Astrocyte (in vitro differentiated cells and primary cell): ENCODE measurements at places on chromosomes 16 and 17. TPM values are rescaled to one million over a fixed set of nuclear protein-coding genes. Genes with fewer than 3 reads are reported as not detected.
A peak's percentile ranks its signal among the peaks of the same experiment; 100 is the strongest.

DECR2 gene
- 13.4 and 17.4 TPM in 2 replicates for total RNA-seq

PARN gene
- total RNA-seq: 26.1 TPM in 2 replicates

KLHL10 gene
- total RNA-seq: not detected in 2 replicates

GGT6 gene
- not detected in 2 replicates for total RNA-seq

DNA sequence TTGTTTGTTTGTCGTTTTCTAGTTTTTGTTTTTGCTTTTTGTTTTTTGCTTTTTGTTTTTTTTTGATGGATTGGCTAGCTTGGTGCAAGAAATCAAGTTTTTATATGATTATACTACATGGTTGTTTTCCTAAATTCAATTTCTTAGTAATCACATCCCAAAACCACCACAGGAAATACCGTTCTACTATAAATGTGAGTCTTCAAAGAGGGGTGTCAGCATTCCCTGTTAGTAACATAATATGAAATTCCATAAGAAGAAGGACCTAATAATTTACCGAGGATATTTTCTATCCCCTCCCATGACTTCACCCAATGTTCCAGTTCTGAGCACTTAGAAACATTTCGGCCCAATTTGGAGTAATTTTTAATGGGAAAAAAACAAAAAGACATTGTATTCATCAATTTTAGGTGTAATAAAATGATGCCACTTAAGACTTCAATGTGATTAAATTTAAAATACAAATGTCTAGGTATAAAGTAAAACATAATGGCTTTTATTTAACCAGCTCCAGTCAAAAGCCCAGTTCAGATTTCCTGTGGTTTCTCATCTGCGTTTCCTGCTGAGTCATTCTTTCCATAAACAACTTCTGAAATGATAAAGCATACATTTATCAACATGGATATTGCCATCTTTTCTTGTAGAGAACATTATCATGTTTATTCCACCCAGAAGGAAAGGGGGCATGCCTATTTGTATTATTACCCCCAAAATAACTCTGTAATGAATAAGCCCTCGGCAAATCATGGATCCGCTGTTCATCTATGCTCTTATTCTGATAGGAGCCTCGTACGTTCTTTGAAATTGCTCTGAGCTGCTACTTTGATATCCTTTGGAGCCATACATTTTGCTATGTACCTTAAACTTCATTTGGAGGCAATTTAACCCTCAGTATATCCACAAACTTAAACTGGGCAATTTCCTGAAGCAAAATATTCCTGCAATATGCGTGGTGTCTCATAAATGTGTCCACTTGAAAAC lies 28.1 kb downstream of the HSBP1 start:
- peak; percentile 77 for DNase-seq

DNA sequence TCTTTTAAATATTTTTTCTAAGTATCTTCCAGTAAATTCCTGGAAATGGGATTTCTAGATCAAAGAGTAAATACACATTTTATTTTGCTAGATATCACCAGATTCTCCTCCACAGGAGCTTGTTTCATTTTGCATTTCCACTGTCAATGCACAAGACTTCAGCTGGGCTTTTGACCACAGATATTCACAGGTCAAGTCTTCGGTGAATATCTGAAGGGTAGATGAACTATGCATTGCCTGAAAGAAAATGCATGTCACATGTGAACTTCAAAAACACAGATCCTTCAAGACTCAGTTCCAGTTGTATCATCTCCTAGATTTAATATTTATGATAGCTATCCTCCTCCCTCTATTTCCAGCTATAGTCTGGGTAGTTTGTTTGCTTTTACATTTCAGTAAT lies 963.6 kb upstream of the GOT2 start:
- peak; percentile 66 for DNase-seq

DNA sequence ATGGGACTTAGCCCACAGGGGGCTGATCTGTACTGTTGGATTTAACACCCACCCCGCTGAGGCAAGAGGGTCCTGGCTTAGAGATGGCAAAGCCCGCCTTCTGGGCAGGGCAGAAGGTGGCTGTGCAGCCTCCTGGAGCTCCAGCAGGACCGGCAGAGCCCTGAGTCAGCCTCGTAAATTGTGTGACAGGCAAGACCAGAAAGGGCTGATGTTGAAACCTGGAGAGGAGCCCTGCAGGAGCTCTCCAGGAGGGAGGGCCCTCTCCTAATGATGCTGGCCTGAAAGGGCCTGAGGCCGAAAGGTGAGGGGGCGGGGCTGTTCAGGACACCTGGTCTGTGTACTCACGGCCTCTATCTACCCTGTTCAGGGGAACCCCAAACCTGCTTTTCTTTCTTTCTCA lies 22.5 kb upstream of the MYO15B start:
- DNase-seq: no peak

DNA sequence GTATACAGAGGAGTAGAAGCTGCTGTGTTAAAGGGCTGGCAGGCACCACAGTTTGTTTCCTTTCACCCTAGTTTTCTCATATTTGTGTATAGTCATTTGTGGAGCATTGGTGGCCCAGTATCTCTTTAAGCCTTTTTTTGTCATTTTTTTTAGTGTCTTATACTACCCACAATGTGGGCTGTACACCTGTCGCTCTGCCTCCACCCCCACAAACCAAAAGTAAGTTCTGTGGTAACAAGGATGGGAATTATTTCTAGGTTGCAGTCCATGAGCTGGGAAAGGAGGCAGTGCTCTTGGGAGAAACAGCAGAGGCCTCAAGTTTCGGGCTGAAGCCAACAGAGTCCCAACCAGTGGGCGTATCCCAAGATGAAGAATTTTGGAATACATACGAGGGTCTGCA lies 6.2 kb downstream of the ZNF75A start:
- DNase-seq: no peak

DNA sequence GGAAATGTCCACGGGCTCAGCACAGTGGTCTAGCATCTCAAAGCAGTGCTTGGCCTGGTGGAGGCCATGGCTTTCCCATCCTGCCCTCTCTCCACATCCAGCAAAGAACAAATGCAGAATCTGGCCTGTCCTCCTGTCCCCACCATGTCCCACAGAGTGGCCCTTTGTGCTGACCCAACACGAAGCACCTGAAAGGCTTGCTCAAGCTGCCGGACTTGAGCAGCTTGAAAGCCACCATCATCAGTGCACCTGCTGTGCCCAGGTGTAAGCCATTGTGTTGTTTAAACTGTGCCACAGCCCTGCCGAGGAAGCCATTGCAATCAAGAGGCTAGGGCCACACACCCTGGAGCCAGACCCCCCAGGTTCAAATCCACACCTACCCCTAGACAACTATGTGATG lies 115.5 kb downstream of the SOCS1 start:
- DNase-seq: no peak

DNA sequence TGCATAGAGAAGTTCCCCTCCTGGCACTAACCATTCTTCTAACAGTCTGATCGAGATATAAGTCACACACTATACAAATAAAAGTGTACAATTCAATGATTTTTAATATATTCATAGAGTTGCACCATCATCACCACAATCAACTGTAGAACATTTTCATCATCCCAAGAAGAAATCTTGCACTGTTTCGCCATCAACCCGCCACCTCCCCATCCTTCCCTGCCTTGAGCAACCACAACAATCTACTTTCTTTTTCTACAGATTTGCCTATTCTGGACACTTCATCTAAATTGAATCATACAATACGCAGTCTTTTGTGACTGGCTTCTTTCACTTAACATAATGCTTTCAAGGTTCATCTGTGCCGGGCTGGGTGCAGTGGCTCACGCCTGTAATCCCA lies 33.0 kb upstream of the GUCY2D start:
- no peak for DNase-seq

- peak; percentile 70 for DNase-seq
Observed at GRCh38 chr17:3804503-3804931, 3.5 kb upstream of the ITGAE start.
